NCI-H1105 treated with DMSO at 0.1 percent for 48 hours (cell line): ENCODE measurements at places on chromosomes 7 and 10.

GRCh38 chr7:119232091-119232490, 1007.6 kb downstream of the ANKRD7 start:
- DNase-seq = no peak

GRCh38 chr7:20276705-20277472, 53.8 kb upstream of the ITGB8 start:
- no peak for DNase-seq

DNA sequence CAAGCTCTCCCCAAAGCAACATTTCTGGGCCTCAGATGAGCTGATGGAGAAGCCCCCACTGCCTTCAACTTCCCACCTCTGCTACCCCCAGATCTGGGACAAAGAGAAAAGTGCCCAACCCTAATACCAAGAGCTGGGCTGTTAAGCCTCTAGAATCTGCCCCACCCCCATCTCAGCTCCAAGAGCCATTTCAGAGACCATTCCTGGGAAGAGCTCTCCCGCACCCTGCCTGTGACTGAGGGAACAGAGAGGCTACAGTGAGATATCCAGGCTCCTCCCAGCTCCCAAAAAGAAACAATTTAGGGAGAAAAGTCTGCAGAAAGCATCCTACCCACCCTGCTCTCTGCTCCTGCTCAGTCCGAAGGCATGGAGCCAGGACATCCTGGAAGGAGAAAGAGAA, 2.5 kb upstream of the KCNH2 start:
- DNase-seq = no peak

GRCh38 chr7:42605406-42606192, 306.3 kb downstream of the C7orf25 start:
- DNase-seq = no peak

GRCh38 chr7:26594553-26594952, 269.8 kb downstream of the SKAP2 start:
- DNase-seq = no peak

- DNase-seq = no peak
These were observed 69.2 kb downstream of the MINDY4 start for GRCh38 chr7:30840141-30841024.
